ENCODE measurements at places on chromosomes 5 and 9. TPM values are rescaled to one million over a fixed set of nuclear protein-coding genes. Genes with fewer than 3 reads are reported as not detected.

Gene RANBP17
- polyA plus RNA-seq, result 1.1 TPM

Gene IRX2
- 0.59 TPM for polyA plus RNA-seq

Gene GBGT1
- polyA plus RNA-seq, result 2.6 TPM

Gene F2RL1
- polyA plus RNA-seq, result 2.7 TPM

Gene SPATA9
- polyA plus RNA-seq, result 7.0 TPM

Gene IFNA2
- polyA plus RNA-seq, result not detected

Gene PCDHB9
- polyA plus RNA-seq, result 0.79 TPM

Gene PRSS3
- 1.3 TPM for polyA plus RNA-seq

Gene XRCC4
- polyA plus RNA-seq, result 6.9 TPM

Gene RASEF
- polyA plus RNA-seq, result 1.3 TPM

Gene SOX30
- 0.03 TPM for polyA plus RNA-seq

Gene GLIPR2
- 4.0 TPM for polyA plus RNA-seq

Gene TMEM232
- 1.2 TPM for polyA plus RNA-seq

Gene SPAG8
- 0.90 TPM for polyA plus RNA-seq

Gene KCNIP1
- polyA plus RNA-seq, result 0.18 TPM
